ENCODE measurements at places on chromosomes 5 and 9.

DNA sequence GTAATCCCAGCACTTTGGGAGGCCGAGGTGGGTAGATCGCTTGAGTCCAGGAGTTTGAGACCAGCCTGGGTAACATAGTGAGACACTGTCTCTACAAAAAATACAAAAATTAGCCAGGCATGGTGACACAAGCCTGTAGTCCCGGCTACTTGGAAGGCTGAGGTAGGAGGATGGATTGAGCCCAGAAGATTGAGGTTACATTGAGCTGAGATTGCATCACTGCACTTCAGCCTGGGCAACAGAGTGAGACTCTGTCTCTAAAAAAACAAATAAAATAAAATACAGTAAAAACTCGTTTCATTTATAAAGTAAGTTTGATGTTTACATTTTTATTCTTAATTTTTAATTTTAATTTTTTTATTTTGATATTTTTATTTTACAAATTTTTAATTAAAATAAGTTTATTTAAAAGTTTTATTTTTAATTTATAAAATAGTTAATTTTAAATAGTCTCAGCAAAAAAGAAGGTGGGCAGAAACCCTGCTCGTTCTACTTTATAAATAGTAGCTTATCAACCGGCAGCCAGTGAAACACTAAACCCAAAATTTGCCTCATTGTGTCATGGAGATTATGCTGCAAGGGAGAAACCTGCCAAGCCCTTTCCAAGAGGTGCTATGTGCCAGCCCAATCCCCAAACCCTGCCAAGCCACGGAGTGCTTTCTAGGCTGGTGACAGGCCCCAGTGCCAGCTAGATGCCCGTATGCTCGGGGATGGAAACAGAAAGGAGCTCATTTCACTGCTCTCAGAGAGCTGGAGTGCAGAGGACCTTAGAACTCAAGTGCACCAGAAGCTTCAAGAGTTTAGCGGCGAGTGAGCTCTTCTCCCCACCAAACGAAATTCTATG is 38.9 kb downstream of the SERINC5 start:
- DNase-seq = no peak

- DNase-seq = no peak
Observed at GRCh38 chr9:110814159-110814558, 145.6 kb downstream of the MUSK start.

DNA sequence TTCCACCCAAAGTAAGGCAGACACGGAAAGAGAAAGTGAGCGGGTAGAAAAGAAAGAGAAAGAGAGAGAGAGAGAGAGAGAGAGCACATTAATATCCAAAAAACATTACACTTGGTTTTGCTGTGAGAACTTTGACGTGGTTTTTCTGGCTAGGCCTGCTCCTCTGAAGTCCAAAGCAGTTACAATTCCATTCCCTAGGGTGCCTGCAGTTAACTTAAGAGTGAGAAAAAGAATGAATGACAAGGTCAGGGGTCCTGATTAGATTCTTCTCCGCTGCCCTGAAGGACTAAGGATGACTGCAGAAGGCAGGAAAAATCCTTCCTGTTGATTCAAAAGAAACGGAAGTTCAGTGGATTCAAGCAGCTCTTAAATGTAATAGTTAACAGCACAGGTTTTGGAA is 589.8 kb downstream of the PRELID2 start:
- DNase-seq = no peak

GRCh38 chr5:151134228-151134627 is 23.4 kb downstream of the ANXA6 start:
- DNase-seq = no peak

GRCh38 chr9:113579283-113580040 is 115.9 kb downstream of the RGS3 start:
- DNase-seq = no peak

DNA sequence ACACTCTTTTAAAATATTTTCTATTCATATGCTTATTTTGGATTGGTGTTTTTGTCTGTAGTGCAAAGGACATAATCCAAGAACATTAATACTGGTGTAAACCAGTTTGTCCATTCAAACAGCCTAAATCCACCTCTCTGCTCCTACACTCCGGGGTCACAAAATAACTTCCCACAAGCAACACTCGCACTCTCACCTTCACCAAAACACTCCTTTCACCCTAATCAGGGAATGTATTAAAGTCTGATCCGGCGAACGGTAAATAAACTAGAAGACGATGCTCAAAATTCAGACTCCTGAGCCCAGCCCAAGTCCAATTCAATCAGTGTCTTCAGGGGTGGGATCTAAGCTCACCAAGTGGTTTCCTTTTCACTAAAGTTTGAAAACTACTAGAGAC is 649 bp downstream of the AP3B1 start:
- DNase-seq = peak; percentile 14

GRCh38 chr5:97022898-97023297 is 87.0 kb downstream of the LNPEP start:
- DNase-seq = no peak

GRCh38 chr9:74887041-74887980 is at the start of gene TRPM6:
Gene TRPM6 (minus strand): TSS chr9:74887921. CDS start chr9:74887856, 65 bp downstream.
- DNase-seq = no peak

GRCh38 chr5:94391996-94392395 is 226.4 kb downstream of the KIAA0825 start:
- DNase-seq = no peak

DNA sequence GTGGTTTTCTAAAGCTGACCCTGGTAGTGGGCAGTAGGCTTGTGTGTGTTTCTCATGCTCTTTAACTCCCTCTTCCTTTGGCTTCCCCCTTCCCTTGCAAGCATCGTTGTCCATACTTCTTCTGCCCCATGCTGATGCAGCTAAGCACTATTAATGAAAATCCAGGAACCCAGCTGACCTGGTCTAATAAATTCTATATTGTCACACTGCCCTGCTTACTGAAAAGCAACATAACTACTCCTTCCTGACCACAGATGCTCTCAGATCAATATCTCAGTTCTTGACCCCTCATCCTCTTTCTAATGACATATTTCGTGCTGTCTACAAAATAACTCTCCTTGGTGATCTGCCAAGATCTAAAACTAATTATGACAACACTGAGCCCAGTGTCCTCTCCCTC is 405.5 kb downstream of the EFNA5 start:
- DNase-seq = no peak

- no peak for DNase-seq
Observed at GRCh38 chr5:173197375-173197891, 37.6 kb downstream of the NKX2-5 start.

DNA sequence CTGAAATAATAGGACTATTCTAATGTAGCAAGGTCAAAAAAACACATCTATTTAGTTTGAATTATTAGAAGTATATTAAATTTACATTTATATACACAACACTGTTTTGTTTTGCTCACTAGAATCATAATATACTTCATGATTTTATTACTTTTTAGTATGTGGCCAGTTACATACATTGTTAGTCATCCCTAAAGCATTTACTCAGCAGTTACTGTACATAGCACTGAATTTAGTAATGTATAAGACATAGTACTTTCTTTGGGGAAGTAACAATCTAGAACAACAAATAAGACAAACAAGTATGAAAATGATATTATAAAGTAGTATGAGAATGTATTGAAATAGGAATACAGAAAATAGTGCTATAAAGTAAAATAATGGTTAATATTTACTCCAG is 28.2 kb downstream of the ERCC8 start:
- DNase-seq = no peak

- no peak for DNase-seq
Observed at GRCh38 chr9:90722071-90722470, 79.4 kb upstream of the DIRAS2 start.

- DNase-seq = no peak
Observed at GRCh38 chr9:137367506-137368430, 55.2 kb downstream of the EXD3 start.

GRCh38 chr5:151467576-151467975 is 20.2 kb downstream of the SLC36A1 start:
- no peak for DNase-seq

- DNase-seq = no peak
Observed at GRCh38 chr5:57685516-57686255, 203.1 kb upstream of the ACTBL2 start.

GRCh38 chr5:4879693-4880303 is 260.3 kb upstream of the ADAMTS16 start:
- DNase-seq = peak; percentile 79
